ENCODE measurements at places on chromosomes 6 and 20.

DNA sequence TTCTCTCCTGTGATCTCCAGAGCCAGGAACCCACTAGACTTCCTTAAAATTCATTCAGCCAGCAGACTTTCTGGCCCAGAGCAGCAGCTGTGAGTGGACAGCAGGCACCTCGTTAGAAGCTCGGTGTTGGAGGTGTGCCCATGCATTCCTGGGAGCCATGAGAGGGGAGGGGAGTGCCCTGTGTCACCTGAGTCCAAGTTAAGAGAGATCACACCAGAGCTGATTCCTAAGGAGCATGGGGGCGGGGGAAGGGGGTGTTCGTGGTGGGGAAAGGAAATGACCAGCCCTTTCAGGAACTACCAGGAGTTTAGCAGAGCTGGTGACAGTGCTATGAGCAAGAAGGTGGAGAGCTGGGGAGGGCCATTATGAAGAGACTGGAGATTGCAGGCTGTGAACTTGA, 46.9 kb downstream of the GFRA4 start:
- DNase-seq = no peak

DNA sequence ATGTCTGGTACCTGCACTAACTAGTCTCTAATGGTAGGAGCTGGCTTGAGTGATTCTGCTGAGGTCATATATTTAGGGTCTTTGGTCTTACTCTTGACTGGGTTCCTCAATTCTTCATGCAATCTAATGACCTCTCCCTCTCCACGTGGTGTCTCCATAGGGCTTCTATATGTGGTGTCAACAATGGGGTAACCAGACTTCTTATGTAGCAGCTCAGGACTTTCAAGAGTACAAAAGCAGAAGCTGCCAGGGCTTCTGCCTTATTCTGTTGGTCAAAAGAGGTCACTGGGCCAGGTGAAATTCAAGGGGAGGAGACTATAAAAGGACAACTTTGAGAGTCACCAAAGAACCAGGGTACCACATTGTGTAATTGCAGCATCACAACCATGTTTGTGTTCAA, 54.3 kb downstream of the NUS1 start:
- no peak for DNase-seq

- no peak for DNase-seq
Measured at GRCh38 chr6:130912434-130912833, 85.2 kb downstream of the SMLR1 start.

DNA sequence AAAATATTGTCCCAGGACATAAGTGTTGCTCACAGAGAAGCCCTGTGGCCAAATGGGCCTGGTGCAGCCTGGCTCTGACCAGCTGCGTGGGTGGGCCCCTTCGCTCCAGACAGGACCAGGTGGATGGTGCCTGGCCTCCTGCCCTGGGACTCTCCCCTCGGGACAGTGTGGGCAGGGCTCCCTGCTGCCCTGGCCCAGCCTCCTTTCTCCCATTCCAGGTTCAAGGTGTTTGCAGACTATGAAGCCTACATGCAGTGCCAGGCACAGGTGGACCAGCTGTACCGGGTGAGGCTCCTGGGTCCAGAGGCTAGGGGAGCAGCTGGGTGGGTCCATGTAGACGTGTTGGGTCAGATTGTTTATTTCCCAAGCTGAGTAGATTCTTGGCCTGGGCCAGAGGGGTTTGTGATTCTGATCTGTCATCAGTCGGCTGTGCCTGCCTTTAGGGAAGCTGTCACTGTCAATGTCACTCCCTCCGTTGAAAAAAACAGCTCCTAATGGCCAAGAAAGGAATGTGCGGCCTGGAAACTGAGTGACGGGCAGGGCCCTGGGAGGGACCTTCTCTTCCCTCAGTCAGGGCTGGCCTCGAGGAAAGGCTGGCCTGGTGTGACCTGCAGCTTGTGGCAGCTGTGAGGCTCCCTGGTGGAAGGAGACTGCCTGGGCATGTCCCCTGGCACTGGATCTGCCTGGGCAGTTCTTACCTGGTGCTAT, 47.7 kb downstream of the PYGB start:
- no peak for DNase-seq

DNA sequence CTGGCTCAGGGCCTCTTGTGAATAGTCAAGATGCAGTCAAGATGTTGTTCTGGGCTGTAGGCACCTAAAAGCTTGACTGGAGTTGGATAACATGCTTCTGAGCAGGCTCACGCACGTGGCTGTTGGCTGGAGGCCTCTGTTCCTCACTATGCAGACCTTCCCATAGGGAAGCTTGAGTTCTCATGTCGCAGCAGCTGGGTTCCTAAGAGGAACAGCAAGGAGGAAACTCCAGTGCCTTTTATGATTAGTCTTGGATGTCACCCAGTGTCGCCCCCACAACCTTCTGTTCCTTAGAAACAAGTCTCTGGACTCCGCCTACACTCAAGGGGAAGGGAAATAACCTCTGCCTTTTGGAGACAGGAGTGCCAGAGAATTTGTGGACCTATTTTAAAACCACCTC, 210.7 kb downstream of the BCAS1 start:
- no peak for DNase-seq
